ENCODE measurements at places on chromosomes 6 and 20. TPM values are rescaled to one million over a fixed set of nuclear protein-coding genes. Genes with fewer than 3 reads are reported as not detected.

The CDH4 gene
- total RNA-seq, result 3.9 TPM

DNA sequence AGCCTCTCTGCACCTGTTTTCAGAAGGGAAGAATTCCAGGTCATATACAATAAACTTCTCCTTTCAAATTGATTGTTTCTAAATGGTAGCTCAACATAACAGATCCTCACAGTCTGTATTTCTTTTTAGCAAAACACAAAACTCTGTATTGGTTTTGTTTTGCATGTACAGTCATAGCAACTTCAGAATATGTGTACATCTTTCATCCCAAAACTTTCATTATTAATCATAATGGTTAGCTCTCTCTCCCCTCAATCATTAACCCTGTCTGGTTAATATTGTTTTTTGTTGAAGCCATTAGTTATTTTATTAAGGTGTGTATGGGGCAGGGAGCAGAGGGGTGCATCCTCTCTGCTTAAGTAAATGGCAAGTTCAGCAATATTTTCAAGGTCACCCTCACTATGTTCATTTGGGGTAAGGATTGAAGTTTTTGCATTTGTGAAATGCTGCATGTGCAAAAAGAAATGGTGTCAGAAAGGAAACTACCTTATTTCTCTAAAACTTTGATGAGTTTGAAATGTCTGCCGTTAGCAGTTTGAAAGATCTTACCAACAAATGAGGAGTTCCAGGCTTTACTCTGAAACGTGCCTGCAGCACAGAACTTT, 136.8 kb upstream of the BTBD3 start:
- no peak for DNase-seq

GRCh38 chr6:52415917-52416628, 4.1 kb upstream of the EFHC1 start:
- DNase-seq, result no peak

GRCh38 chr20:19211661-19212468, 577 bp upstream of the SLC24A3 start:
- peak; percentile 79 for DNase-seq

- no peak for DNase-seq
Observed at GRCh38 chr6:26342106-26343004, 22.6 kb upstream of the BTN3A2 start.

GRCh38 chr6:167933290-167933689, 64.2 kb upstream of the KIF25 start:
- no peak for DNase-seq

The NAA20 gene
- 28.8 TPM for total RNA-seq

Data from H7 (cell line).